ENCODE measurements at places on chromosomes 1 and 21.
A peak's percentile ranks its signal among the peaks of the same experiment; 100 is the strongest.

- DNase-seq, result no peak
Observed at GRCh38 chr1:41957568-41957967, 38.8 kb upstream of the HIVEP3 start.

GRCh38 chr1:161287482-161288054 is 22.2 kb downstream of the MPZ start:
- DNase-seq, result no peak

- no peak for DNase-seq
Observed at GRCh38 chr1:234272656-234273312, 100.5 kb upstream of the COA6 start.

DNA sequence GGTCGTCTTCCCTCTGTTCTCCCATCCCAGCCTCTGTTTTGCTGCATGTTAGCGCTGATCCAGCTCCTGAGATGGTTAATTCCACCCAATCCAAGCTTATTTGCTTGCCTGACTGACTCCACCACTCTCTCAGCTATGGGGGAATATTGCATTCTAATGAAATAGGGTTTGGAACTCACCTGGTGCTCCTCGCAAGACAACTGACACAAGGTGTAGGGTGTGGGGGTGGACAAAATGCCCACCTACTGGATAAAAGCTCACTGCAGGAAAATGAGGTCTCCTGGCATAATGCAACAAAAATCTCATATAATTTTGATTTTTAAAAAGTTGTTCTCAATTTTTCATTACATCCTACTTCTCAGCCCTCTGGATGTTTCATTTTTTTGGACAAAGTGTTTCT is 259.0 kb downstream of the ZNF648 start:
- DNase-seq, result no peak

DNA sequence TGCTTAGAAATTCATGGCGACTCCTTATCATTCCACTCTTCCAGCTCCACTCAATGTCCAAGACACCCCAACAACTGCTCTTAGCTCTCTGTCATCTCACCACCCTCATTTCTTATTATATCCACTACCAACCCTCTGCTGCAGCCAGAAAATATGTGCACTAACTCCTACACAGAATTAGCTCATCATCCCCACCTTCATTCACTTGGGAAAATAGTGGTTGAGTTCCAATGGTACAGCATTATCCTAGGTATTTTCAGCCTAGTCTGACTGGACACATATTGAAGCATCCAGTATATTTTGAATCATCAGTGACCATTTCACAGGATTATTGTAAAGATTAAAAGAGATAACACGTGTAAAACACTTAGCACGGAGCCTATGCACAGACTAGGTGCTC is 16.7 kb upstream of the VSIG8 start:
- DNase-seq, result no peak

GRCh38 chr1:164511001-164511705 is 47.8 kb upstream of the PBX1 start:
- no peak for DNase-seq

DNA sequence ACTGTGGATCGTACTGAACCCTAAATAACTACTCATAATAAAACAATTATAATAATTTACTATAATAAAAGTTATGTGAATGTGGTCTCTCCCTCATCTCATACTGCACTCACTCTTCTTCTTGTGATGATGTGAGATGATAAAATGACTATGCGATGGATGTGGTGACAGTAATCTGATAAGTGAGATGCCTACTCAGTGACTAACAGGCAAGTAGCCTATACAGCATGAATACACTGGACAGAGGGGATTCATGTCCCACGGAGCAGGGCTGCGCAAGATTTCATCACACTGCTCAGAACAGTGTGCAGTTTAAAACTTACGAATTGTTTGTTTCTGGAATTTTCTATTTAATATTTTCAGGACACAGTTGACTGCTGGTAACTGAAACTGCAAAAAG is 304.0 kb downstream of the DUSP10 start:
- DNase-seq, result no peak

GRCh38 chr1:180901076-180901990 is 11.4 kb upstream of the KIAA1614 start:
- DNase-seq, result no peak

DNA sequence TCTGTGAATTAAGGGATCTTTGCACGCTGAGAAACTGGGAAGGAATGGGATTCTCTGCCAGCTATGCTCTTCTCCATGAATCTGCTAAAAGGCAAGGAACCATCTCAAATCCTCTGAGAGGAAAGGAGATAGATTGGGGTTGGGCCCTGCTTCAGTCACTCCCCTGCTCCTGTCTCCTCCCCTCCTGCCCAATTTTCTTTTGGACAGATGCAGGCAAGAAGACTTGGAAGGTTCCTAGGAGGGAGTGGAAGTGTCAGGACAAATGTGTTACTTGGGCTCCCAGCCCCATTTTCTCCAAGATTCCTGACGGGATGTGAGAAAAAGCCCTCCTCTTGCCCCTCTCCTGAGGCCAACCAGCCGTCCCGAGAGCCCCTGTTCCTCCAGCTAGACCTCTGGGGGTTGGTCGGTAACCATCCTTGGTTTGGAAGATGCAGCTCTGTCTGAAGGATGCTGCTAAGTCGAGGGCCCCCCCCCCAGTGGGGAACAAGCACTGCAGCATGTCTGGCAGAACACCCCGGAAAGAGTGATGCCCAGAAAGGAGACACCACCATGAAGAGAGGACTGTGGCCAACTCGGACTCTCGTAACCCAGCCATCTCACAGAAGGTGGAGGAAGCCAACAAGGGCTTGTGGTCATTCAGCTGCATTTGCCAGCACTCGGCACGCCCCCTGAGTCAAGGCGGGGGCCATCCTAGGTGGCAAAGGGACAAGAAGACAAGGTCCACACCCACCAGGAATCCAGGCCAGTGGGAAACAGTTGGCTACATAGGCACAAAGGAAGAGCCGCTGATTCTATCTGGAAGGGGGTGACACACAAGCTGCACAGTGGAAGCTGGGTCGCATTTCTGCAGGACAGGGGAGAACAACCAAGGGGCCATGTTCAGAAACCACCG is 43.7 kb downstream of the CDK18 start:
- DNase-seq, result no peak

GRCh38 chr1:156444407-156445001 is 56.1 kb downstream of the MEF2D start:
- DNase-seq, result no peak

GRCh38 chr1:238232084-238232710 is 341.5 kb upstream of the ZP4 start:
- DNase-seq, result no peak

DNA sequence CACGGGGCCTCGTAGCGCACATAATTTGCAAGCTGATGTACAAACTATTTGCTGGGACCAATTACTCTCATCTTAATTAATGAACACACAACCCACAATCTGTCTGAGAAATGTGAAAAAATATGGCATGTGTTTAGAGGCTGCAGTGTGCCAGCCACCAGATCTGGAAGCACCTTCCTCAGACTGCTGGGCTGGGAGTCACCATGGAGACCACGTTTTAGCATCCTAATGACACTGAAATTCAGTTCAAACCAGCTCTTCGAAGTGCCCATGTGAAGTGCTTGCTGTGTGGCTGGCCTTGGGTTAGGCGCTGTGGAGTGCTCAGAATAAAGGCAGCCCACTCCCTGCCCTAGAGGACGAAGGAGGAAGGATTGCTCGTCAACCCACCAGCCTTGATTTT is 482.4 kb downstream of the OMA1 start:
- DNase-seq, result no peak

GRCh38 chr1:23916209-23917131 is 3.3 kb upstream of the CNR2 start:
- DNase-seq, result peak; percentile 10

- DNase-seq, result no peak
Observed at GRCh38 chr1:20652300-20652699, 8.9 kb downstream of the DDOST start.

DNA sequence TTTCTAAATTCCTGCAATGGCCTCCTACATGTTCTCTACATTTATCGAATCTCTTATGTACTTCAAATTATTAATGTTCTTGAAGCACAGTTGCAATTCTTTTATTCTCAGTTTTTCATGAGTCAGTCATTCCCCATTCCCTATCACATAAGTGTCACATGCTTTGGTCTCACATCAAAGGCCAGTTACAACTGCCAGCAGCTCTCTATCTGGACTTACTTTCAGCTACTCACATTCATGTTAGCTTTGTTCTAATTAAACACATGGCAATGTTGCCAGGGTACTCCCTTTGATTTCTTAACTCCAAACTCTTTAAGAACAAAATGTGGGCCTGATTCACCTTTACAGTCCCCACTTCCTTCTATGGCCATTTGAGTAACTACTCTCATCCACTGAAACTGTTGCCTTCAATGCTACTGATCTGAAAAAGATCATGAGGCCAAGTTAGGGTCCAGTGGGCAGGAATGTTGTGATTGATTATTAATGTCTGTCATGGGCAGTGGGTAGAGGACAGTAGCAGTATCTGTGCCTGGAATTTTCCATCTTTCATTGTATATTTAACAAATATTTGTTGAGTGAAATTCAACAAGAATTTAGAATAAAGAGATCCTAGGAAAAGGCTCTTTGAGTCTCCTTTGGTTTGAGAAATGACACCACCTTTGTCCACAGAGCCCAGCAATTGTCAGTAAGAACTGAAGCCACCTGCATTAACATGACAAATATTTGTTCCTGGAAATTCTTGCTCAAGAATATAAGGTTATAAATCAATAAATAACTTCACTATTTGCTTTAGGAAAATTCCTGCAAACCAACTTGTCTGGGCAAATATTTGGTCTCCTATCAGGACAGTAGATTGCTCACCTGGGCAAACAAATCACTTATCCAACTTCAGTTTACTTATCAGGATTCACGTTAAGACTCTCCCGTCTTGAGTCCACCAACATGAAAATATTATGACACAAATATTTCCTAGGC is 153.6 kb upstream of the SAMSN1 start:
- peak; percentile 94 for DNase-seq

GRCh38 chr21:43835861-43836260 is 29.2 kb upstream of the AGPAT3 start:
- no peak for DNase-seq

DNA sequence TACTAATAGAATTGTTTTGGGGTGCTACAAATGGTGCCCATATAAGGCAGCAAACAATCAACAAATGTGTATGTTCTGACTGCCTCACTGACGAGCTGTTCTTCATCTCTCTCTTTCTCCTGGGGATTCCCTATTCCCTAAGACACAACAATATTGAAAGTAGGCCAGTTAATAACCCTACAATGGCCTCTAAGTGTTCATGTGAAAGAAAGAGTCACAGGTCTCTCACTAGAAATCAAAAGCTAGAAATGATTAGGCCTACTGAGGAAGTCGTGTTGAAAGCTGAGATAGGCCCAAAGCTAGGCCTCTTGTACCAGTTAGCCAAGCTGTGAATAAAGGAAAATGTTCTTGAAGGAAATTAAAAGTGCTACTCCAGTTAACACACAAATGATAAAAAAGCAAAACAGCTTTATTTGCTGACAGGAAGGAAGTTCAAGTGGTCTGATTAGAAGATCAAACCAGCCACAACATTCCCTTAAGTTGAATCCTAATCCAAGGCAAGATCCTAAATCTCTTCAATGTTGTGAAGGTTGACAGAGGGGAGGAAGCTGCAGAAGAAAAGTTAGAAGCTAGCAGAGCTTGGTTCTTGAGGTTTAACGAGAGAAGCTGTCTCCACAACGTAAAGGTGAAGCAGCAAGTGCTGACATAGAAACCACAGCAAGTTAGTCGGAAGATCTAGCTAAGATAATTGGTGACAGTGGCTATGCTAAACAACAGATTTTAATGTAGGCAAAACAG is 26.3 kb downstream of the ATP2B4 start:
- DNase-seq, result no peak

GRCh38 chr1:119091618-119092017 is 48.8 kb downstream of the WARS2 start:
- DNase-seq, result no peak

DNA sequence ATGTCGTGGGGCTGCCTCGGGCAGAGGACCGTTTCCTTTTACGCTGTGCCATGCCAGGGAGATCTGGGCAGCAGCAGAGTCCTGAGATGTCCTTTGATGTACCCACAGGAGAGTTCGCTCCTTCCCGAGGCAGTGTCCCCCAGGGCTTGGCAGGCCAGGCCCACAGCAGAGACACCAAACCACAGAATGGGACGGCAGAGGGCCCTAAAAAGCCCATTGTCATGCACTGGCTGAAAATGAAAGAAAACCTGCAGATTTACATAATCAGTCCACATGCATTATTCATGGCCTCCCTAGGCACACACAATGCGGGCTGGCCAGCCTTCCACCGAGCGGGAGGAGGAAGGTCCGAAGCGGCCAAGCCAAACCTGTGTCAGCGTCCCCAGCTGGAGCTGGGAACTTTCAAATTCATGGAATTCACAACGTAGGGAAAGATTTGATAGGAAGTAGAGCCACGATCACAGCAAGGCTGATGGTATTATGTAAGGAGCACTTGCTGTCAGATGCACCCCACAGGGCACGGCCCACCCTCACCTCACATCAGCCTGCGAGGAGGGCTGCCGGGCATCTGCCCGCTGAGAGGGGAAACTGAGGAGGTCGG is 25.3 kb upstream of the EFHD2 start:
- DNase-seq, result no peak

DNA sequence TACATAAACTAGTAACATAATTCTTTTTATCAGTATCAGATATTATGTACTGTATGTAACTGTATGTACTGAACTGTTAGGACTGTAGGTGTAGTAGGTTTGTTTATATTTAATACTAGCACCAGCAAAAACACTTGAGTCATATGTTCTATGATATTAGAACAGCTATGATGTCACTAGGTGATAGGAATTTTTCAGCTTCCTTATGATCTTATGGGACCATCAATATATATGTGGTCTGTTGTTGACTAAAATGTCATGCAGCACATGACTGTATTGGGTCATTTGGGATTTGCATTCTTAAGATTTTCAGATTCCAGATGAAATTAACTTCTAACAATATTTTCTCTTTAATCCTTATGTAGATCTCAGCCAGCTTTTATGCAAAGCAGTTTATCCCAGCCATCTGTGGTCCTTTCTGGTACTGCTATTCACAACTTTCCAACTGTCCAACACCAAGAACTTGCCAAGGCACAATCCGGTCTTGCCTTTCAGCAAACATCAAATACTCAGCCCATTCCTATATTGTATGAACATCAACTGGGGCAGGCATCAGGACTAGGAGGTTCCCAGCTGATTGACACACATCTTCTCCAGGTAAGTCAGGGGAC is 38.3 kb upstream of the MYOCOS start:
- no peak for DNase-seq

DNA sequence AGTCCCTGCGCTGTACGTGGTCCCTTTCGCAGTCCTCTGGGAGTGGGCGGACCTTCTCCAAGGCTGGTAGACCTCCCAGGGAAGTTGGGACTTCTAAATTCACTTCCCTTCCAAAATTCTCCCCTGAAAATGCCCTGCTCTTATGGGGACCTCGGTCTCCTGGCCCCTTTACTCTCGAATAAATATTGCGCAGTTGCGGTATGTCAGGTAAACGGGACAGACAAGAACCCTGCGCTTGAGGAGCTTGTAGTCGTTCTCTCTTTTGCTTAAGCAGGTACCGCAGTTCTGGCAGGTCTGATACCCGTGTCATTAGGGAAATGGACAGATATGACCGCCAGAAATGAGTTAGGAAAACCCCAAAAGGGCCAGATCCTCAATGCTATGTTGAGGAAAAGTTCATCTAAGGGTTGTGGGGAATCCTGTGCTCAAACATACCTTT is 561 bp downstream of the KIF2C start:
- no peak for DNase-seq

GRCh38 chr1:91789273-91789997 is 96.5 kb downstream of the TGFBR3 start:
- DNase-seq, result no peak

GRCh38 chr21:28821276-28822122 is 171.2 kb downstream of the LTN1 start:
- no peak for DNase-seq

GRCh38 chr1:58895082-58895481 is 111.2 kb upstream of the JUN start:
- no peak for DNase-seq

- DNase-seq, result no peak
Observed at GRCh38 chr1:200182701-200183100, 155.2 kb downstream of the NR5A2 start.

All from LNCaP clone FGC (cell line).